ENCODE measurements at places on chromosomes 3 and 15.

DNA sequence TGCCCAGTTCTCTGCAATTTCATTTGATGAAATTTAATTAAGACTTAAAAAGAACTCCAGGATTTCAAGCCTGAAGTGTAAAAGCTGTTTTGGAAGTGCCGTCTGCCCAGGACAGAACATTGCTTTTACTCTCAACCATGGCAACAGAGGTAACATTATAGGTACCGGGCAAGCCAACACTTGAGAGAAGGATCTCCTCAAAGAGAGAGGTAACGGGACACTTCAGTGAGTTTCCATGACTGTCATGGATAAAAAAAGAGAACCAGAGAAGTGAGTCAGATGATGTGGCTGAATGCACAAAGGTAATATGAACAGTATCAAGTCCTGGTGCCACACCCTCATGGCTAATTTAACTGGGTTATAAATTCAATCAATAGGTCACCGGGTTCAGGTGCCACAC lies 130.2 kb upstream of the LMOD3 start:
- DNase-seq = no peak

DNA sequence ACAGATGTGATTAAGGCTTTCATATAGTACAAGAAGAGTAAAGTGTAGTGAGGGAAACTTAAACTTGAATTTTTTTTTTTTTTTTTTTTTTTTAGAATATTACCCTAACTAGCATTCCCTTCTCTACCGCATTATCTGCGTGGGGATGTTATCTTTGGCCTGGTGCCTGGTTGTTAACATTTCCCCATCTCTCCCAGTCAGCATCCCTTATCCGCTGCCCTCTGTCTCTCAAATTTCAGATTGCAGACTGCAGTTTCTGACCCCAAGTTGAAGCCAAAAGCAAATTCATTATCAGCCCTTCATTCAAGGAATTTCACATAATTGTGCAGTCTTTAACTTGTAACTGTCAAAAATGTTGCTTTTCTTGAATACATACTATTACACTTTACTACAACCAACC lies 353.0 kb downstream of the PLOD2 start:
- DNase-seq = peak; percentile 18

- no peak for DNase-seq
Observed at GRCh38 chr15:45583731-45584639, 3.2 kb upstream of the BLOC1S6 start.

DNA sequence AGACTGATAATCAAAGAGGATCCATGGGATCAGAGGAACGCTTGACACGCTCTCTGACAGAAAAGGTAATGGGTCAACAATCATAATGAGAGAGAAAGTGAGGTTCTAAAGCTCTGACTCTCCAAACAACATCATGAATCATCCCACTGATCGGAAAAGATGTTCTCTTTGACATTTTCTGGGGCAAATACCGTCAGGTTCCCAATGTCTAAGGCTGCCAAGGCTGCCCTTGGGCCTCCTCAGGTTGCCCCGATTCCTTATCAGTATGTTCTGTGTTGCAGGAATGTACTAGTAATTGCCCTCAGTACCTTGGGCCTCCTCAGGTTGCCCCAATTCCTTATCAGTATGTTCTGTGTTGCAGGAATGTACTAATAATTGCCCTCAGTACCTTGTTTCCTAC lies 60.9 kb downstream of the NPTN start:
- no peak for DNase-seq

DNA sequence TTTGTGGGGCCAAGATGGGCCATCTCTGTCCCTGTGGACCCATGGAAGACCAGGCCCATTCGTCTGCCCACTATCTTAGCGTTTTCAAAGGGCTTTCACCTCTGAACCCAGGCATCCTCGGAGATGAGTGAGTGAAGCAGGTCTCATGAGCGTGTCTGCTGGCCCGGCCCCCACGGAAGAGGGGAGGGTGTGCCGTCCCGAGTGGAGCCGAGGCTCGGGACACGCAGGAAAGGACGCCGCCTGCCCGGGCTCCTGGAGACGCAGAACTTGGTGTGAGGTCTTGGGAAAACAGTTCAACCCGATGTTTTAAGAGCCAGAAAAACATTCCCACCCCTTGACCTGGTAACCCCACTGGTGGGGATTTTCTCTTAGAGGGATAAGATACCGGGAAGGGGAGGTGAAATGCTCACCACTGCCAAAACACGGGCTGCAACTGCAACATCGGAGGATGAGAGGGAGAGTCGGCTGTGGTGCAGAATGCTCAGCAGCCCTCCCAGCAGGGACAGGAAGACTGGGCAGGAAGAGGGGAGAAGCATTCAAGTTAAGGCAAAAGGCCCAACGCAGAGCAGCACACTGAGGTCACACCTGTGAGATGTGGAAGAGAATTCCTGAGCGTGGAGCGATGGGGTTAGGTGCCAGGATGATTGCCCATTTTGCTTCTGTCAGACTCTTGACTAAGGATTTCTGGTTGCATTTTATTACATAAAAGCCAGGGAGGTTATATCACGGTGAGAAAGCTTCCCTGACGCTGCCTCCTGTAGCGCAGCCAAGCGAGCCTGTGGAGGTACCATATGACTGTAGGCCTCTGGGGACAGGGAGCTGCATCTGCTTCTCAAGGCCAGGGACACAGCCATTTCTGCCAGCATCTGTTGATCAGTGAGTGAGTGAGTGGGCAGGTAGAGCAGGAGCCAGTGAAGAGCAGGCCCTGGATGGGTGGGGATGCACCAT lies 14.1 kb upstream of the STAB1 start:
- DNase-seq = no peak

DNA sequence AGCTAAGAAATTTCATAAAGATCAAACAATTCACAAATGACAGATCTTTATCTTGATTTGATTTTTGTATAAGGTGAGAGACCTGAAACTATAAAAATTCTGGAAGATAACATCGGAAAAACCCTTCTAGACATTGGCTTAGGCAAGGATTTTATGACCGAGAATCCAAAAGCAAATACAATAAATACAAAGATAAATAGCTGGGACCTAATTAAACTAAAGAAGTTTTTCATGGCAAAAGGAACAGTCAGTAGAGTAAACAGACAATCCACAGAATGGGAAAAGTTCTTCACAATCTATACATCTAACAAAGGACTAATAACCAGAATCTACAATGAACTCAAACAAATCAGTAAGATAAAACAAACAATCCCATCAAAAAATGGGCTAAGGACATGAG lies 116.9 kb upstream of the BCHE start:
- no peak for DNase-seq

DNA sequence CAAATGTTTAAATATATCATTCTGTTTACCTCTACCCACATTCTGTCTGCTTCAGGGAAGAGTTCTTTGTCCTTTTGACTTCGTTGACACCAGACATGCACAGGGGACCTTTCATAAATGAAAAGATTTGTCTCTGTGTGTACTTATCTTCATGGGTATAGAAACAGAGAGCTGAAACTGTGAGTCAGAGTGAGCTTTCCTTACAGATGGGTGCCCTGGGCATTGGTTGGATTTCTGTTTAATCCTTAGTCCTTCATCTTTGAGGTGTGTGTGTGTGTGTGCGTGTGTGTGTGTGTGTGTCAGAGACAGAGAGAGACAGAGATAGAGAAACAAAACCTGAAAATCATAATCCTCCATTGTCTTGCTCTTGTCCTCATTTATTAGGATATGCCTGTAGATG lies 517.4 kb downstream of the TUSC7 start:
- DNase-seq = no peak

- DNase-seq = no peak
Observed at GRCh38 chr15:45187578-45187893, 230 bp downstream of the SHF start.

GRCh38 chr3:64431526-64432091 lies 206.3 kb upstream of the PRICKLE2 start:
- DNase-seq = no peak

- DNase-seq = no peak
Observed at GRCh38 chr3:40972350-40972749, 227.0 kb upstream of the CTNNB1 start.

GRCh38 chr3:156507285-156507684 lies 47.6 kb downstream of the SSR3 start:
- DNase-seq = no peak

GRCh38 chr15:49135911-49136310 lies 19.5 kb downstream of the COPS2 start:
- peak; percentile 56 for DNase-seq

DNA sequence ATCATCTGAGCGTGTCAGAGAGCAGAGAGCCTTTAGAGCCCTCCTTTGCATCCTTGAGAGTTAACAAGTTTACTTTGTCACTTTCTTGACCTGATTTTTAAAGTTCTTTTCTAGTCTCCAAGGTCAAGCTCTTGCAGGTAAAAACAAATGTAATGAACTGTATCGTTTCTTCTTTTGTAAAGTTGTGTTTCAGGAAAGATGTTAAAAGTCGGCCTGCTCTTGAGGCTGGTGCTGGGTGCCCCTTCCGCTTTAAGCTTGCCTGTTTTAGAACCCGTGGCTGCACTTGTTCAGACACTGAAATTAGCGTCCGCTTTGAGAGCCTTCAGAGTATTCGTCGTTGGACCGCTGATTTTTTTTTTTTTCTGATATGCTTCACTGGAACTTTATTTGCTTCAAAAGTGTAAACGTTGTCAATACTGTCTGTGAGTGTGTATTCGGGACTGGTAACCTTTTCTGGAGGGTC lies 52.6 kb upstream of the ULK4 start:
- no peak for DNase-seq

- DNase-seq = no peak
Observed at GRCh38 chr3:166275024-166275390, 437.8 kb upstream of the BCHE start.

- no peak for DNase-seq
Observed at GRCh38 chr3:104244680-104245220, 1122.0 kb upstream of the ALCAM start.

DNA sequence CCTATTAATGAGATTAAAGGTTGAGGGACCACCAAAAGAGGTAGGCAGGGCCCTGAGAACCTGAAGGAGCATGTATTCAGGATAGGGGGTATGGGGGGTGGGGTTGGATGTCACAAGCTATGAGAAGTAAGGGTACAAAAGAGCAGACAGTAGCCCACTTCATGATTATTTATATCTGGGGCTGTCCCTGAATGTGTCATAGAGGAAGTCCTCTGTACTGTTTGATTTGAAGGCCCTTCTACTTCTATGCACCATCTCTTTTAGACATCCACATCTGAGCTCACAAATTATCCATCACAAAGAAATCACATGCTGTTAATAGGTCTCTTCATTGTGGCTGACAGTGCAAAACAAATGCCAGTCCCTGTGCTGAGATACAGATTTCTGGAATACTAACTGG lies 68.6 kb downstream of the FHIT start:
- no peak for DNase-seq

DNA sequence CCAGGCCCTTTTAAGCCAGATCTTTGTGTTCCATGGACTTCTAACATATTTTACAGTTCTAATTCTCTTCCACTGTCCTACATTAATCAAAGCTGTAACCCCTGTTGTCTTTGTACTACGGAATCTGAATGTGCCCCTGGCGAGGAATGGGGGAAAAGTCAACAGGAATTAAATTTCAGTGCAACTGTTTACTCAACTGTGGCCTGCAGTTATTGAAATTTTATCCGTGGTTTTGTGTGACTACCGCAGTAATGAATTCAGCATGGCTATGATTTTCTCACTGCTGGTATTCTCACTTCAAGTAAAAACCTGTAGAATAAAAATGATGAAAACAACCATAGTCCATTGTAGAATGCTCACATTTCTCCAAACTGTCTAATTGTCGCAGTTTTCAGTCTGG lies 388.0 kb downstream of the FOXP1 start:
- peak; percentile 61 for DNase-seq

DNA sequence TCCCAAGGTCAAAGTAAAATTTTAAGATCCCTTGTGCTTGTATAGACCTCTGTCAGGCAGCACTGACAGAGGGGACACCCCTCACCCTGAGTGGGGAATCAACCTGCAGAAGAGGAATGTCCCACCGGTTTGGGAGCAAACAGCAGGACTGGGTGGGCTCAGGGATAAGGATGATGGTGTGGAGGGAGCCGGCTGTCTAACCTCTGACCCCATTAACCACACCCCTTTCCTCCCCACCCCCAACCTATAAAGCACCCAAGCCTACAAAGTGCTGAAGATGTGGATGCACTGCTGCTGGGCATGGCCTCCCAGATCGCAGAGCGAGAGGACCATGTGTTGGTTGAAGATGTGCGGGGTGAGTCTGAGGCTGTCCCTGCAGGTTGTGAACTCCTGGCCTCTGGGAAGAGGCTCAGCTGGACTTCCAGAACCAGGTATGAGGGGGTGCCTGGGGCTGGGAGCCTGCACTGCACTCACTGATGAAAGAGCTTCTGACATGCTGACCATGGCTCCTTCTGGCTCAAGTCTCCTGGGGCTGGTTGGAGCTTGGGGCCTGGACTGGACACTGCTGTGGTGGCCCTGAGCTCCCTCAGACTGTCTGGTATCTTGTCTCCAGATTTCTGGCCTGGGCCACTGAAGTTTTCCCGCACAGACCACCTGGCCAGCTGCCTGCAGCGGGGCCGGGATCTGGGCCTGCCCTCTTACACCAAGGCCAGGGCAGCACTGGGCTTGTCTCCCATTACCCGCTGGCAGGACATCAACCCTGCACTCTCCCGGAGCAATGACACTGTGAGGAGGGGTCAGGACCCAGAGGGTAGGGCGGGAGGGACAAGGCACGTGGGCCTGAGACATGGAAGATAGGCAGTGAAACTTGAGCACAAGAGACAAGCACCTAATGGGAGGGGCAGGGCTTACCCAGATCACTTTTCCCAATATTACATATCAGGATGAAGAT lies 9.3 kb downstream of the DUOX1 start:
- no peak for DNase-seq
